ENCODE measurements at places on chromosomes 5 and 9. TPM values are rescaled to one million over a fixed set of nuclear protein-coding genes. Genes with fewer than 3 reads are reported as not detected.

TLR4 gene
- total RNA-seq: 0.44 TPM

RASGEF1C gene
- total RNA-seq: not detected

LCN15 gene
- not detected for total RNA-seq

CCL21 gene
- total RNA-seq: not detected

LHX2 gene
- 0.14 TPM for total RNA-seq

LRRC19 gene
- total RNA-seq: not detected

PGM5 gene
- not detected for total RNA-seq

UBE2B gene
- total RNA-seq: 228 TPM

PCYOX1L gene
- 22.9 TPM for total RNA-seq

COL15A1 gene
- total RNA-seq: not detected

HMCN2 gene
- not detected for total RNA-seq

RGS7BP gene
- not detected for total RNA-seq

RNF183 gene
- not detected for total RNA-seq

NACC2 gene
- total RNA-seq: 2.7 TPM

NEUROG1 gene
- total RNA-seq: not detected

PCDHB11 gene
- not detected for total RNA-seq

FSTL4 gene
- total RNA-seq: not detected

STC2 gene
- not detected for total RNA-seq

JAK2 gene
- 7.5 TPM for total RNA-seq

FBP1 gene
- 3.0 TPM for total RNA-seq

ZDHHC11B gene
- total RNA-seq: 15.1 TPM

PTGS1 gene
- 0.27 TPM for total RNA-seq

OXCT1 gene
- 14.7 TPM for total RNA-seq

PCDHGB6 gene
- not detected for total RNA-seq

KIF4B gene
- total RNA-seq: not detected

TMEM215 gene
- total RNA-seq: not detected

GABRA6 gene
- total RNA-seq: not detected

FGFR4 gene
- total RNA-seq: 3.1 TPM

DDX4 gene
- total RNA-seq: not detected

PROB1 gene
- 0.41 TPM for total RNA-seq

SPIN1 gene
- total RNA-seq: 30.3 TPM

C9orf152 gene
- total RNA-seq: not detected

GADD45G gene
- 15.6 TPM for total RNA-seq

NME5 gene
- not detected for total RNA-seq

SPEF2 gene
- 3.2 TPM for total RNA-seq

PRLR gene
- total RNA-seq: not detected

EIF4E1B gene
- total RNA-seq: not detected

PPP1R2B gene
- total RNA-seq: 0.27 TPM

SH3PXD2B gene
- 0.95 TPM for total RNA-seq

GPR21 gene
- 0.74 TPM for total RNA-seq

PDZD2 gene
- total RNA-seq: 1.3 TPM

PDLIM4 gene
- total RNA-seq: not detected

PCDHB5 gene
- total RNA-seq: 0.08 TPM

CCL28 gene
- total RNA-seq: 20.6 TPM

ARSI gene
- total RNA-seq: 0.22 TPM

CCDC171 gene
- total RNA-seq: 0.49 TPM

SNCAIP gene
- total RNA-seq: not detected

ADRB2 gene
- total RNA-seq: 1.2 TPM

Measured in CD4-positive, alpha-beta T cell (primary cell).